ENCODE measurements at places on chromosomes 13 and 19. TPM values are rescaled to one million over a fixed set of nuclear protein-coding genes. Genes with fewer than 3 reads are reported as not detected.

The WDR88 gene
- not detected for total RNA-seq

DNA sequence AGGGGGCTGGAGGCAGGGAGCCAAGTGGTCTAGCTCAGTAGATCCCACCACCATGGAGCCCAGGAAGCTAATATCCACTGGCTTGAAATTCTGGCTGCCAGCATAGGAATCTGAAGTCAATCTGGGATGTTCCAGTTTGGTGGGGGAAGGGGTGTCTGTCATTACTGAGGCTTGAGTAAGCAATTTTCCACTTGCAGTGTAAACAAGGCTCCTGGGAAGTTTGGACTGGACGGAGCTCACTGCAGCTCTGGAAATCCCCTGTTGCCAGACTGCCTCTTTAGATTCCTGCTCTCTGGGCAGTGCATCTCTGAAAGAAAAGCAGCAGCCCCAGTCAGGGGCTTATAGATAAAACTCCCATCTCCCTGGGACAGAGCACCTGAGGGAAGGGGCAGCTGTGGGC lies 349.2 kb upstream of the KLHL1 start:
- DNase-seq = no peak

GRCh38 chr19:54523403-54523802 lies 20.8 kb downstream of the LAIR2 start:
- no peak for DNase-seq

DNA sequence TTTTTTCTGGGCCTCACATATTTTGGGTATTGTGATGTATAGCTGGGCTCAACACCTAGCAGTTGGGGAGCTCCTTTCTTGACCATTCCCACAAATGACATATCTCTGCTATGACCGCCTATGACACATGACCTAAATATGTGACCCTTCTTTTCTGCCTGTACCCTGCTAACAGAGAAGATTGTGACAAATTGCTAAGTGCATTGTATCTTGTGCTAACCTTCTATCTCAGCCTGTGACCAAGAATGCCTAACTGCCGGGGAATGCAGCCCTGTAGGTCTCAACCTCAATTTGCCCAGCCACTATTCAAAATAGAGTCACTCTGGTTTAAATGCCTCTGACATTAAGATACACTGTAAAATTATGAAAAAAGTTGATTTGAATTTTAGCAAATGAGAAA lies 6.8 kb upstream of the ZNF429 start:
- DNase-seq = no peak

DNA sequence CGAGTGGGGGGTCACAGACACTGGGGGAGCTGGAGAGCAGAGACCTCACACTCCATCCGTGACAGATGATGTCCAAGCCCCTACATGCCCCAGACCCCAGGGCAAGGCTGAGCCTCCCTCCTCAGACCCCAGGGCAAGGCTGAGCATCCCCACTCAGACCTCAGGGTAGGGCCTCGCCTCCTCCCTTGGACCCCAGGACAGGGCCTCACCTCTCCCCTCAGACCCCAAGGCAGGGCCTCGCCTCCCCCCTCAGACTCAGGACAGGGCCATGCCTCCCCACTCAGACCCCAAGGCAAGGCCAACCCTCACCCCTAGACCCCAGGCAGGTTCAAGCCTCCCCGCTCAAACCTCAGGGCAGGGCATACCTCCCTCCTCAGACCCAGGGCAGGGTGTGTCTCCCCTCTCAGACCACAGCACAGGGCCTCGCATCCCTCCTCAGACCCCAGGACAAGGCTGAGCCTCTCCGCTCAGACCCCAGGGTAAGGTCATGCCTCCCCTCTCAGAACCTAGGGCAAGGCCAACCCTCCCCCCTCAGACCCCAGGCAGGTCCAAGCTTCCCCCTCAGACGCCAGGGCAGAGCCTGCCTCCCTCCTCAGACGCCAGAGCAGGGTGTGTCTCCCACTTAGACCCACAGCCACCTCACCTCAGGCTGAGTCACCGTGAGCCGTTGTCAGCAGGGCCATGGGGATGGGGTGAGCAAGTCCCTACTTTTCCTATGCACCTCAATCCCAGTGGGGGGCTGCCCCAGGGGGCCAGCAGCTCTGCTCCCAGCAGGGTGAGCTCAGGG lies 1.7 kb upstream of the S1PR4 start:
- no peak for DNase-seq

DNA sequence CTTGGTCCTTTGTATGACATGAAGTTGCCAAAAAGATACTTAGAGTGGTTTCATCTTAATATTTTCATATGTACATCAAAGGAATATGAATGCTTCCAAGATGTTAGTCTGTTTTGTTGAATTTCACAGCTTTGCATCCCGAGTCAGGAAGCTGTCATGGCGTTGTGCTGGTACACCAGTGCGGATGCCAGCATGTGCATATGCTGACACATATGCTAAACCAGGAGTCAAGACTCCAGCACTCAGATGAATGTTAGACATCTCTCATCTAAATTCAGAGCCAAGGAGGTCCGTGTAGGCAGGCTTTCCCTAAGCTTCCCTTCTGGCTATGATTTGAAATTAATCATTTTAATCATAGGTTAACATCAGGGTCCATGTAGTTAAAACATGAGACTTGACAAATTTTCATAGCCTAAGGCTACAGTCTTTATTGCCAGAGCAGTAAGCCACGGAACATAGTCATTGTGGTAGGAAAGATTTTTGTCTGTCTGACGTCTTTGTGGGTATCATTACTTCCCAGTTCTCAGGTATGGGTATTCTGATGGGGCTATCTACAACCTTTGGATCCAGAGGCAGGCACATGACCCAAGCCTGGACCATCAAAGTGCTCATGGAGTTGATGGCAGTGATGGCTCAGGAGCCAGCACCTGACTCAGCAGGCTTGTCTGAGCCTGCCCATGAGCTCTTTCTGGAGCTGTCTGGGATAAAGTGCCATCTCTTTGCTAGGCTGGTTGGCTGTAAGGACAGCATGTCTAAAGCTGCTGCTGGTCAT lies 246.1 kb downstream of the KCNRG start:
- DNase-seq = no peak

- no peak for DNase-seq
Observed at GRCh38 chr13:99083981-99084380, 106.1 kb upstream of the DOCK9 start.

Measured in thoracic aorta (tissue), 2 donors.